ENCODE measurements at places on chromosomes 6 and 20.

- no peak for DNase-seq
Observed at GRCh38 chr6:75183099-75183541, 22.7 kb downstream of the COL12A1 start.

- no peak for DNase-seq
Observed at GRCh38 chr20:49941456-49941855, 5.3 kb downstream of the RNF114 start.

DNA sequence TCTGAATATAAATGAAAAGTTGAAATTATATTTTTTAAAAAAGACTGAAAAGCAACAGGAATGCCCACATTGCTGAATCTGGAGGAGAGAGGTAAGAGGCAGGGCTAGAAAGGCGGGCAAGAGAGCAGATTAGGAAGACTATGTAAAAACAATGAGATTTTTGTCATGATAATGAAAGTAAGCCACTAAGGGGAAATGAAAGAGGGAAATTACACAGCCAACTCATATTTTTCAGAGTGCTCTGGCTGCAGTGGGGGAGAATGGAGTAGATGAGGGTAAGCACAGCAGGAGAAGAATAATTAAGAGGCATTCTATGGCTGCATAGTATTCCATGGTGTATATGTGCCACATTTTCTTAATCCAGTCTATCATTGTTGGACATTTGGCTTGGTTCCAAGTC lies 281.9 kb downstream of the PKHD1 start:
- peak; percentile 24 for DNase-seq

DNA sequence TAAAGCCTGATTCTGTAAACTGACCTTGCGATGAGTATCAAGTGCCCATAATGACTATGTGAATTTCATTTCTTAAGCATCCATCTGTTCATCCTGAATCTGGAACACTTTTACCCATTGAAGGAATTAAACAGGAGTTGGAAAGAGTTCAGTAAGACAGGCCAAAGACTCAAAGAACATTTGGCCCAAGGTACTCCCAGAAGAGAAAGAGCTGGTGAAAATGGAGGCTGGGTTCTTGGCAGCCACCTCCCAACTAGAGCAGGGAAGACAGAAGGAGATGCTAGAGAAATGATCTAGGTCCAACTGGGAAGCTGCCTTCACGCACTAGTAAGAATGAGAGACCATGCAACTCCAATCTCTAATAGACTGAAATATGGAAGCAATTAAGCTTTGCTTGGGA lies 290.8 kb upstream of the RNF24 start:
- DNase-seq, result no peak

GRCh38 chr6:132401618-132402285 lies 477 bp upstream of the MOXD1 start:
- no peak for DNase-seq

GRCh38 chr6:137024237-137024990 lies 20.4 kb downstream of the IL20RA start:
- no peak for DNase-seq

- no peak for DNase-seq
Observed at GRCh38 chr6:4441981-4442434, 306.6 kb upstream of the ECI2 start.

- no peak for DNase-seq
Observed at GRCh38 chr20:57849521-57850215, 139.9 kb upstream of the PMEPA1 start.

- DNase-seq, result peak; percentile 75
Observed at GRCh38 chr6:20719980-20720379, 185.7 kb downstream of the CDKAL1 start.

DNA sequence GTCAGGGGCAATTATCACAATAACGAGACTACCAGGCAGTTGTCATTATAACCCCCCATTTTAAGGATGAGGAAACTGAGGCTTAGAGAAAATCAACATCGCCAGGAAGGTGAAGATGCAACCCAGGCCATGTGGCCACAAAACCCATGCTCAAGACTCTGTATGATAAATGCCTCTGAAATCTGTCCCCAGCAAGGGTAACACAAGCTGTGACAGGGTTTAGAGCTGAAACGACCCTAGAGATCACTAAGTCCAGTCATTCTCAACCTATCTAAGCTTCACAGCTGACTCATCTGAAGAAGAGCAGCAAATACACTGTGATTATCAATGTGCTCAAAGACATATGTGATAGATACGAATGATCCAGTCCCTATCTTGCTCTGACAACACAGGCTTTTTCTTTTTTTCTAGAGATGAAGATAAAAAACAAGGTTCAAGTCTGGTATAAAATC lies 47.0 kb downstream of the ARHGAP18 start:
- DNase-seq, result no peak

GRCh38 chr20:32227306-32227705 lies 19.6 kb downstream of the POFUT1 start:
- no peak for DNase-seq

GRCh38 chr6:122886481-122886880 lies 97.4 kb downstream of the SMPDL3A start:
- DNase-seq, result no peak

GRCh38 chr20:7775072-7775471 lies 165.2 kb downstream of the HAO1 start:
- no peak for DNase-seq

- DNase-seq, result peak; percentile 63
Observed at GRCh38 chr6:142886431-142887170, 58.4 kb downstream of the HIVEP2 start.

GRCh38 chr6:4259391-4259790 lies 124.0 kb upstream of the ECI2 start:
- DNase-seq, result no peak

DNA sequence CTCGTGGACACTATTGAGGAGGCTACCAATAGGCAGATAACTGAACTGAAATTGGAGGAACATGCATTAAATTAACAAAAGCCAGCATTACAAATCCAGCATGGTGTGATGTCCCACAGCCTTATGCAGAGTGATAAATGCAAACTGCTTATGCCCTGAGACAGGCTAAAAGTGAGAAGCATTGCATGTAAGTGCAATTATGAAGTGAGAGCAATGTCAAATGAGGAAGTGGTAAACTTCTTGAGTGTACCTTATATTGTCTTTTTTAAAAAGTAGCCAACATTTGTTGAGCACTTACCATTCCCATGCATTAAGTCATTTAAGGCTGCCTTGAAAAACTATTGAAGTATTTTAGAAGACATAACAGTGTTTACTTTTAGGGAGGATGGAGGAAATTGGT lies 212.2 kb downstream of the TBC1D7 start:
- peak; percentile 63 for DNase-seq

- no peak for DNase-seq
Observed at GRCh38 chr6:154824076-154824475, 90.9 kb downstream of the SCAF8 start.

DNA sequence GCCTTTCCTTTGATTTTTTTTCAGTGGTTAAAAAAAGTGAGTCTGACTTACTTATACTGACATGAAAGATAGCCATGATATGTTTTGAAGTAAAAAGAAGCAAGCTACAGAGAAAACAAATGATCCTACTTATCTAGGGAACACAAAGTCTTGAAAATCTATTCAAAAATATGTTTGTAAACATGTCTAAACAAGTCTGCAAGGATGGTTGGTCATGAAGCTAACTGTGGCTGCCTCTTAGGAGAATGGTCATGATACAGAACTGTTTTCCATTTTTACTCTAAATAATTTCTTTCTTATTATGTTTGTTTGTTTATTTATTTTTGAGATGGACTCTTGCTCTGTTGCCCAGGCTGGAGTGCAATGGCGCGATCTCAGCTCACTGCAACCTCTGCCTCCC lies 21.5 kb downstream of the FERMT1 start:
- DNase-seq, result no peak

Data from MV-4-11 (cell line).